Iris pigment epithelial cell (primary cell): ENCODE measurements at places on chromosomes 6 and 20.

- no peak for DNase-seq
These were observed 112.2 kb upstream of the PREP start for GRCh38 chr6:105515054-105515453.

GRCh38 chr6:55046869-55047422 lies 127.4 kb upstream of the HCRTR2 start:
- peak; percentile 3 for DNase-seq

DNA sequence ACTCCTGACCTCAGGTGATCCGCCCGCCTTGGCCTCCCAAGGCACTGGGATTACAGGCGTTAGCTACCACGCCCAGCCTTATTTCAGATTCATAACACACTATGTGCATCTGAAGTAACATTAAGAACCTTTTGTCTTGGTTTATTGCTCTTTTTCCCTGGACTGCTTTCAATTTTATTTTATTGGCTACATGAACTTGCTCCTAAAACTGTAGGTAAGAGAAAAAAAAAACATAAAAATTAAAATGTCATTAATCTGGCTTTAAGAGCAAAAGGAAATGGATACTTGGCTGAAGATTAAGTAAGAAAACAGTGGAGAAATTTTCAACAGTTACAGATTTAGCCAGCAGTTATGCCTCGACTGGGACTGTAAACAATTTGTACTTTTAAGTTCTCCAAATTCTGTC lies 62.5 kb downstream of the GJA1 start:
- DNase-seq = no peak

DNA sequence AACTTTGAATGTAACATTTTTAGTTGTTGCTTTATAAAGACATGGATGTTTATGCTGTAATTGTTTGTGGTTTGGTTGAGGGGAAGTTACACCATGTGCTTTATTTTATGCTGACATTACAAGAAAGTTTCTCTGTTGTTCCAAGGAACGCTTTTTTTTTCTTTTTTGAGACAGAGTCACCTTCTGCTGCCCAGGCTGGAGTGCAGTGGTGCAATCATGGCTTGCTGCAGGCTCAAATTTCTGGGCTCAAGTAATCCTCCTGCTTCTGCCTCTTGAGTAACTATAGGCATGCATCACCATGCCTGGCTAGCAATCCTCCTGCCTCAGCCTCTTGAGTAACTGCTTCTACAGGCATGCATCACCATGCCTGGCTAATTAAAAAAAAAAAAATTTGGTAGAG lies 21.0 kb upstream of the IFNGR1 start:
- DNase-seq = peak; percentile 99

GRCh38 chr20:21901470-21902275 lies 196.2 kb downstream of the PAX1 start:
- no peak for DNase-seq

DNA sequence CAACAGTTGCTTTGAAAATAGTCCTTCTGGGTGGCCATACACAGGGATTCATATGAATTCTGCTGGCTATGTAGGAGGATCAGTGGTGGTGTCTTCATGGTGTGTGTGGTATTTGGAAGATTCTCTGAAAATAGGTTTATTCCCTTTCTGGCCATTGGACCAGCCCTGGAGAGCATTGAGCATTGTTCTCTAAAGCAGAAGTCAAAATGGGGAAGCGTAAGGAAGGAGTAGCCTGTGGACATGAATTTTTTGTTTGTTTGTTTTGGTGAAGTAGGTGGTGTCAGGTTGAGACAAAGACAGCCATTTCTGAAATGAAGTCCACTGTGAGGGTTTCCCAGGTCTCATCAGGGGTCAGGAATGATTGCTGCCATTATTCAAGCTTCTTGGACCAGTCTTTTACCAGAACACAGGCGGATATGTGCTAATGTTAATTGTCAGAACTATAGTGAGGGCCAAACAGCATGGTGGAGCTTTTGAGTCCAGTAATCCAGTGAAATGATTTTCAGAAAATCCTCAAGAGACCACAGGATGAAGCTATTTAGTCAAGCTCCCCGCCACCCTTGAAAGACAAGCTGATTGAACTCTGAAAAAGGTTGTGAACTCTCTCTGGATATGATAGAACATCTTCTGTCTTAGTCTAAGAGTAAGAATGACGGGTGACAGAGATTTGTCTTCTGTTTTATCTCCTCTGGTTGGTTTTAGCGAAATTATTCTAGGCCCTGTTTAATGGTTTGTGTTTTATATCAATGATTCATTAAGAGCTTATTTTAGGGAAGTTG lies 60.0 kb downstream of the DNAH8 start:
- DNase-seq = no peak

DNA sequence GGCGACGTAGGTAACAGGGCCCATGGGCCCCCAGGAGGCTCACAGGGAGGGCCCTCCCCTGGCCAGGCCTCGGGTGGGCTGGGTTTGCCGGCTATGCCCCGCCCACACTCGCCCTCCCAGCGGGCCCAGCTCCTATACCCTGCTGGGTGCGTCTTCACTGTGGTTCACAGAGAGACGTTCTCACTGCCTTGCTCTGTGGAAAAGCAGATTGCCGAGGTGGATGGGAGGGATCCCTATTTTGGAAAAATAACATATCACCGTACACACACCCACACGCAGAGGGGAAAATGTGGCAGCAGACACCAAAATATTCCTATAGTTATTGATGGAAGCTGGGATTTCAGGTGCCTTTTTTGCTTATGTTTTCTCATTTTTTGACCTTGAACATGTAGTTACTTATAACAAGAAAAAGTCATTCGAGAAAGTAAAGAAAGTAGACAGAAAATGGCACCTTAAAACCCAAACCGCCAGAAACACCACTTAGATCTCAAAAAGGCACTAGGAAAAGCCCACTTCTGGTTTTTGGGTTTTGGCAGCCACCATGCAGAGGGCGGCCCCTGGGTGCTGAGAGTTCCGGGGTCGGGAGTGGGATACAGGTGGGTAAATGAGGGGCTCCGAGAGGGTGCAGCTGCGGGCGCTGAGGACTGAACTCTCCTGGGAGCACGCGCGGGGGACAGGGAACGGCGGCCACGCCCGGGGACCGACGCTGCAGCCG lies 49.4 kb downstream of the TMEM242 start:
- no peak for DNase-seq

GRCh38 chr6:43622541-43622940 lies 6.5 kb downstream of the GTPBP2 start:
- no peak for DNase-seq

- peak; percentile 93 for DNase-seq
These were observed 271.2 kb downstream of the PRL start for GRCh38 chr6:22025468-22026163.
